ENCODE measurements at places on chromosomes 2 and 18.

DNA sequence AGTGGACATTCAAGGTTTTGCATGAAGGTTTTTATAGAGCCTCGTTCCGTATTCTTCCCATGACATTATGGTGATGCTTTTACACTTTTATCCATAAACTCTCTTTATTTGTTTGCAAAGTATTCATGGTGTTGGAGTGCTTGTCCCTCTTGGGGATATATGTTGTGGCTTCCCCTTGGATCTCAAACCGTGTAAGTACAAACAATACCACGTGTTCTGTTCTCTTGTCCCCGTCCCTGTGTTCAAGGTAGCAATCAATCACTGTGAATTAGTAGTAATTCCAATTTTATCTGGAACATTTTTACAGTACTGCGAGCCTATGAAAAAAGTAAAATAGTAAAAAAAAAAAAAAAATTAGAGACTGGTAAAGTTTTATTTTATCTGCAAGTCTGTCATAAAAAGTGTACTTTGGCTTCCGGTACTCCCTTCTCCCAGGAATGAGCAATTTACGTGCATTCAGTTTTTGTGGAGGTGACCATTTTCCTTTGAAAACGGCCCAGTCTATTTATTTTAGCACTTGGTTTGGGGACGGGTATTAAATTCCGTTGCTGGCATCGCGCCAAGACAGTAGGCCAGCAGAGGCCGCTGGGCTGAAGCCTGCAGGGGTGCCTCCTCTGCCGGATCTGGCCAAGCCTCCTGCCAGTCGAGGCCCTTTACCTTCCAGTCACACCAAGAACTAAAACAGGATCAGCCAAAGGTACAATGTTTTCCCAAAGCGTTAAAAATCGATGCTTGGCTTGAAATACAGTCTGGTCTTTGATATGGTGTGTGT, 175.7 kb downstream of the SOCS6 start:
- DNase-seq: peak; percentile 54

DNA sequence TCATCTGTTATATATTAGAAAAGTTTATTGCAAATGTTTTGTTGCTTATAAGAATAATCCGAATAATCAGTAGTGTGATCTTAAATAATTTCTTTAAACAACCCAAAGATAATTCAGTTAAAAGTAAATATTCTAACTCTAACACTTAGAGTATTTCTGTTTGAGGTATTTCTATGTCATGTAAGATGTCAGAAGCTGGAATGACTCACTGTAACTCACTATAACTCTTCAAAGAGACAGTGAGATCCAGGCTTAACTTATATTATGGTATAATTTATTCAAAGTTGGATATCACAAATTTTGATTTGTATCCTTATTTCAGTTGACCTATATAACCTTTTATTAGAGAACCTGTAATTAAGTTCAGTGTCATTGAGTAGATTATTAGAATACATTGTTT, 6.9 kb downstream of the MBD5 start:
- DNase-seq: no peak

GRCh38 chr2:144472911-144473310, 47.0 kb downstream of the ZEB2 start:
- DNase-seq: no peak

DNA sequence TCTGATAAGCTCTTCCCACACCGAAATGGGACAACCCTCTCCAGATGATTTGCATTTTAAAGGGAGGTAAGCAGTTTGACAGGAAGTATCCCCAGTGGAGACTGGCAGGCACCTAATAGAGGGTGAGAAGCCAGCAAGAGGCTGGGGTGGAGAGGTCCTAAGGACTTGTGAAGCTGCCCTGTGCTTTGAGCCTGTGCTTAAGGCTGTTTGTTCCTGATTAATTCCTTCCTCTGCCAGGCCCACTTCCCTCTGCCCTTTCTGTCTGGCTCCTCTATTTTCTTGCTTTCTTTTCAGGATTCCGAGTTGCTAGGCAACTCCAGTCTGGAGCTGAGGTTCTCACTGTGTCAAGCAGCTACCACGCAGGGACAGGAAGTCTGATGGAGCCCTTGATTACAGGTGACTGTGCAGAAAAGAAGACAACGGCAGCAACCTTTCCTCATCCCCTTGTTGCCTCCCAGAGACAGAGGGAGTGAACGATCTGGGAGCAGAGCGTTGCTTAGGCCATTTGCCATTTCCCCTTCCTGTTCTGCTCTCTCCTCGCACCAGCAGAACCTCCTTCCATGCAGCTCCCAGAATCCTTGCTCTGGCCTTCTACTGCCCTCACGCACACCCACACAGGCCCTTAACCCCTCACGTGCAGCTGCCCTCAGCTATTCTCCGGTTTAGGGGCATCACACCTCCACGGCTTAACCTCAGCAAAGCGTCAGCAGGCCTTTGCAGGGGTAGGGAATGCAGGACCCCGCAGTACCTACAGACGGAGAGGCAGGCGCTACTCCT, 103.6 kb upstream of the CELF4 start:
- DNase-seq: no peak

DNA sequence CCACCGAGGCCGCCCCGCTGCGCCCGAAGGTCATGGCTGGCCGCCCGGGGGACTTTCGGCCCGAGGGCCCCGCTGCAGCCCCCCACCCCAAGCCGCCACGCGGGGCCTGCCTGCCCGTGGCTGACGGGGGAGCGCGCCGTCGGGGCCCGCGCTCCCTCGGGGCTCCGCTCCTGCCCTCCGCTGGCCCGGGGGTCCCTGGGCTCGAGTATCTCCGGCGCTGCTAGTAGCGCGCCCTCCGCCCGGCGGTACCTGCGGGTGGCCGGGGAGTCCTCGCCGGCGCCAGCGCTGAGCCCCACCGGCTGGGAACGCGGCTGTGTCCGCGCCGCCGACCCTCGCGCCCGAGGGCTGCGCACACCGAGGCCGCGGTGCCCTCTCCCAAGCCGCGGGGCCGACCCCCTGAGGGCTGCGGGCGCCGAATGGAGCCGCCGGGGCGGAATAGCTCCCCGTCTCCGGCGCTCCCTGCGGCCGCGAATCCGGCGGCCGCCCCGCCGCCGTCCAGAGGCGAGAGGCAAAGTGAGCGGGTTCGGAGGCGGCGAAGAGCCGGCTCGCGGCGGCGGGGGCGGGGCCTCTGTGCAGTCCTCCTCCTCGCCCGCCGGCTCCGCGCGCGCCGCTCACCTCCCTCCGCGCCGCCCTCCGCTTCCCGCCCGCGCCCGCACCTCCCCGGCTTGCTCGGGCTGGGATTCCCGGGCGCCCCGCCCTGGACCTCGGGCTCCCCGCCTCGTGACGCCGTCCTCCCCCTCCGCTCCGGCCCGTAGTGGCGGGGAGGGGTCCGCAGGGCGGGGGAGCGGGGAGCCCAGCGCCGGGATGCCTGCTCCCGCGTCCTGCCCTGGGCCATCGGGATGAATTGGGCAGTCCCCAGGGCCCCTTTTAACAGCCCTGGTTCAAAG, at the start of gene KCNG3:
KCNG3 (minus strand) TSS at position 515 of the 887 bp plus-strand sequence; CDS start at position 34, 481 bp downstream.
- DNase-seq: no peak

DNA sequence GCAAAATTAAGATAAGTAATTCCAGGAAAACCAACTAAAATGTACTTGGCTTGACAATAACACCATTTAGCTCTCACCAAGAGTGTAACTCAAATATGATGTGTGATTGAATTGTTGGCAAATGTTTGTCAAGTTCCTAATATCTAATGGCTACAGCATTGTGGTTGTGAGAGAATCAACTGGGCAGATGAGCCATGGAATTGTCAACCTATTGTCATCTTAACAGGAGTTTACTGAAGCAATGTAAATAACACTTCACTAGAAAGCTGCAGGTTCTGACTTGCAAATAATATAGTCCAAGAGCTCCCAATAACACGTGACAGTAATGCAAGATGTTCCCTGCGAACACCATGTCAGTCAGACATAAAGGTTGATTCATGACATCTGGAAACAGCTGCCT, 495.2 kb upstream of the MEIS1 start:
- no peak for DNase-seq

- DNase-seq: peak; percentile 86
Measured at GRCh38 chr18:11387880-11388279, 221.5 kb upstream of the SLC35G4 start.

GRCh38 chr2:16725549-16725948, 59.9 kb upstream of the CYRIA start:
- no peak for DNase-seq

- no peak for DNase-seq
Measured at GRCh38 chr2:64008434-64009009, 10.7 kb downstream of the VPS54 start.

DNA sequence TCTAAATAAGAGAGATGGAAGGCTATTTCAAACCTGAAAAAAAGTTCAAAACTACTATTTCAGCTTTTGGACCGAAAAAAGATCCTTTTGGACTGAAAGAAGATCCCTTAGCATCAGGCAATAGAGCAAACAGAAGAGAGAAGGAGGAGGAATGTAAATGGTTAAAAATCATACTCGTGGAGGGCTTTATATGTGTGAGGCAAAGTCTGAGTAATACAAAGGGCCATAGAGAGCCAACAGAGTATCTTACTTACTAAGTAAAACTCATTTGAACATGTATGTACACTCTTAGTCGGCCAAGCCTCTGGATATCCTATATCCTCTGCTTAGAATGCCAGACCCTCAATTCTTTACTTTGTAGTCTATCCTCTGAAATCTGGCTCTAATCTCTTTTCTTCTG, 55.7 kb downstream of the ITSN2 start:
- no peak for DNase-seq

GRCh38 chr2:152038441-152038958, 60.3 kb downstream of the CACNB4 start:
- no peak for DNase-seq

DNA sequence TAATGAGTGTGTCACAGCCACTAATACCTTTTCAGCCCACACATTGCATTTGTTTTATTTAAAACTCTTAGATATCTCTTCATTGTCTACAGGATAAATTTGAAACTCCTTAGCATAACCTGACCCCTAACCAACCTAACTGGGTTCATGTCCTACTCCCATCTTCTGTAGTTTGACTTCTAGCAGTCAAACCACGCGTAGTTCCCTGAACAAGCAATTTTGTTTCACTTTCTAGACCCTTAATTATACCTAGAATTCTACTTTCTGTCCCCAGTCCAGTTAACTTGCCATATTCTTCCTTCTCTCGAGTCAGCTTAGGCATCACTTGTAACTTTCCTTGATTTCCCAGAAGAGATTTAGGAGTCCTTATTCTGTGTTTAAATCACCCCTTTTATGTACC, 55.1 kb downstream of the RBBP8 start:
- DNase-seq: no peak

GRCh38 chr2:241000831-241001321, 2.5 kb downstream of the SNED1 start:
- DNase-seq: no peak

GRCh38 chr2:18522484-18523146, 37.8 kb downstream of the RDH14 start:
- no peak for DNase-seq
